ENCODE measurements at places on chromosomes 2 and 18. TPM values are rescaled to one million over a fixed set of nuclear protein-coding genes. Genes with fewer than 3 reads are reported as not detected.

Gene SLC23A3
- 1.2 TPM for total RNA-seq

GRCh38 chr2:133596701-133597393 is 28.6 kb upstream of the NCKAP5 start:
- DNase-seq: peak; percentile 40

DNA sequence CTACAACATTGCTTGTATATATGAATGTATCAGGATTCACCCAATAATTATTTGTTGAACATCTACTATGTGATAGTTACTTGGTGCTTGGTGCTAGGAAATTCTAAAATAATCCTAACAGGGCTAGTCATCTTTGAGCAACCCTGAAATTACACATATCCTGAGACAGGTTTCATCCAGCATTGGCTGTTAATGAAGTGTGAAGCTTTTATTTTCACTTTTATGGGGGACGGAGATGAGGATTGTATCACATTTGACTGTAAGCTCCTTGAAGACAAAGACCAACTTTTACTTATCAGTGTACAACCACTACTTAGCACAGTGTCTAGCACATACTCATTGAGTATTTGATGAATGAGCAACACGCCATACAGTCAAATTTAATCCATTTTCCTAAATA is 6.8 kb upstream of the GALM start:
- no peak for DNase-seq

DNA sequence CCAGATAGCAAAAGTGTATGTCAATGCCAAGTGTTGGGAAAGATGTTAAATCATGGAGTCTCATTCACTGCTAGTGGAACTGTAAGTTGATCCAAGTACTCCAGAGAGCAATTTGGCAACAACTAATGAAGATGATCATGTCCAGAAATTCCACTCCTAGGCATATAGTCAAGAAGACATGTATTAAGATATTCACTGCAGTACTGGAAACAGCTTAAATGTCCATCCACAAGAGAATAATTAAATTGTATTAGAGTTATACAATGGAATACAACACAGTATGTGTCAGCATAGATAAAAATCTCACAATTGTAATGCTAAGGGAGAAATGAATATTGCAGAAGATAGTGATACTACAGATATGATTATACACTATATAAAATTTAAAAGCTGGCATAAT is 15.2 kb upstream of the LBH start:
- peak; percentile 8 for DNase-seq

Data from astrocyte (in vitro differentiated cells and primary cell).